Stimulated activated CD4-positive, alpha-beta T cell treated with anti-CD3 and anti-CD28 coated beads, Interleukin-2, amount 100 ng/mL, for 48 hours (primary cell): ENCODE measurements at places on chromosomes 1 and 21.

DNA sequence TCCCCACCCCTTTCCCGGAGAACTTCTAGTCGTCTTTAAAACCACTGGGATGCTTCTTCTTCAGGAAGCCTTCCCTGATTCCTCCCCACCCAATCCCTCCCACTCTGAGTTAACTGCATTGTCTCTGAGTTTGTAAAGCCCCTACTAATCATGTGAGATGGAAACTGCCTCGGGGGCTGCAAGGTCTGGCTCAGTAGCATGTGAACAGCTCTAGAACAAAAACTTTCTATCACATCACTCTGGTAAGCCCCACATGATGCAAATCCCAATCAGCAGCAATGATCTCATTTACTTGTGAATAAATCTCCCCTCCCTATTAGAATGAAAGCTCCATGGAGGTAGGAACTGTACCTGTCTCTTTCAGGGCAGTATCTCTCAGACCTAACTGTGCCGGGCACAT lies 141.0 kb upstream of the JUN start:
- DNase-seq = no peak

- no peak for DNase-seq
Measured at GRCh38 chr1:66945316-66945715, 20.5 kb downstream of the MIER1 start.

GRCh38 chr1:222530852-222531251 lies 17.1 kb downstream of the HHIPL2 start:
- no peak for DNase-seq

GRCh38 chr1:185790194-185790735 lies 56.1 kb downstream of the HMCN1 start:
- no peak for DNase-seq

GRCh38 chr1:159005676-159006075 lies 4.0 kb upstream of the IFI16 start:
- DNase-seq = no peak

DNA sequence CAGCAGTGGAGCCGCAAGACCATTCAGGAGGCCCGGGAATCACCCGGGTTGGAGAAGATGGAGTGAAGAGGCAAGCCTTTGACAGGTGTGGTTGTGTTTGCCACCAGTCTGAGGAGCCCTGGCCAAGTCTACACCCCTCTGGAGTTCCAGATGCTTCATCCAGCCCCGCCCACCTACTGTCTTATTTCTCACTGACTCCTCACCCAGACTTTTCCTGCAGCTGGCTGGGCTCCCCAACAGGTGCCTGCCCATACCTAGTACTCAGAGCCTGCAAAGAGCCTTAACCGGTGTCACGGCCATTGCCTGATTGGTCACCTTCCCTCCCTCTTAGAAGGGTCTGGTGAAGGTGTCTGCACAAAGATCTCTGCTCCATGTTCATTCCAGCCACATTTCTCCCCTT lies 16.0 kb downstream of the SLC9A1 start:
- DNase-seq = no peak

- no peak for DNase-seq
Measured at GRCh38 chr1:239363930-239364329, 22.4 kb upstream of the CHRM3 start.

- no peak for DNase-seq
Measured at GRCh38 chr1:47228644-47229030, 3.4 kb downstream of the TAL1 start.

- no peak for DNase-seq
Measured at GRCh38 chr1:198657550-198658064, 18.8 kb downstream of the PTPRC start.
